ENCODE measurements at places on chromosomes 12 and 14.

DNA sequence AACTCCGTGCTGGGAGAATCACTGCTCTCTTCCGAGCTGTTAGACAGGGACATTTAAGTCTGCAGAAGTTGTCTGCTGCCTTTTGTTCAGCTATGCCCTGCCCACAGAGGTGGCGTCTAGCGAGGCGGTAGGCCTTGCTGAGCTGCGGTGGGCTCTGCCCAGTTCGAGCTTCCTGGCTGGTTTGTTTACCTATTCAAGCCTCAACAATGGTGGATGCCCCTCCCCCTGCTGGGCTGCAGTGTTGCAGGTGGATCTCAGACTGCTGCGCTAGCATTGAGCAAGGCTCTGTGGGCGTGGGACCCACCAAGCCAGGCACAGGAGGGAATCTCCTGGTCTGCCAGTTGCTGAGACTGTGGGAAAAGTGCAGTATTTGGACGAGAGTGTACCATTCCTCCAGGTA is 43.7 kb downstream of the GPR137C start:
- no peak for DNase-seq

DNA sequence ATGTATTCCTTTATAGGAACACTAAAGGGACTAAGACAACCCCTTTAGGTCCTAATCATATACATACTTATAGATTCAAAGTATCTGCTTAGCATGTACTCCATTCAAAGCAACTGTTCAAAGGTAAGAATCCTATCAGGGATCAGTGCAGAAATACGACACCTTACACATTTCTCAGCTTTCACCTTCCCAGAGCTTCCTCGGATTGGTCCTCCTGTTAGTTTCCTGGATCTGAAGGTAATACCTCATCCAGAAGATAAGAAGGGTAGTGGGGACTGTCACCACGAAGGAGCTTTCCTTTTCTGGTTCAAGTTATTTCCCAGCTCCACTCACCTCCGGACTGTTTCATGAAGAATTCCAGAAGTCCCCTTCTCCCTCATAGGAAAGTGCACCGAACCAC is 38.0 kb downstream of the RCOR1 start:
- DNase-seq = no peak

- DNase-seq = no peak
Measured at GRCh38 chr12:124607681-124608425, 40.4 kb upstream of the NCOR2 start.

- DNase-seq = peak; percentile 42
Measured at GRCh38 chr12:98319716-98320425, 195.5 kb upstream of the TMPO start.

- no peak for DNase-seq
Measured at GRCh38 chr12:107978641-107979040, 150.4 kb upstream of the WSCD2 start.

- DNase-seq = no peak
Measured at GRCh38 chr14:24137529-24138395, 1.8 kb downstream of the PSME1 start.

GRCh38 chr14:85660243-85660922 is 130.4 kb downstream of the FLRT2 start:
- no peak for DNase-seq

- DNase-seq = no peak
Measured at GRCh38 chr14:50951032-50951431, 6.7 kb upstream of the PYGL start.

GRCh38 chr14:81285245-81285644 is 64.5 kb upstream of the GTF2A1 start:
- no peak for DNase-seq

- DNase-seq = no peak
Measured at GRCh38 chr12:116882742-116883141, 1.5 kb upstream of the HRK start.

GRCh38 chr14:104554088-104554607 is 25.4 kb upstream of the C14orf180 start:
- DNase-seq = no peak

- no peak for DNase-seq
Measured at GRCh38 chr12:93059925-93060665, 131.0 kb upstream of the EEA1 start.

GRCh38 chr12:5650829-5651461 is 219.0 kb downstream of the NTF3 start:
- no peak for DNase-seq

DNA sequence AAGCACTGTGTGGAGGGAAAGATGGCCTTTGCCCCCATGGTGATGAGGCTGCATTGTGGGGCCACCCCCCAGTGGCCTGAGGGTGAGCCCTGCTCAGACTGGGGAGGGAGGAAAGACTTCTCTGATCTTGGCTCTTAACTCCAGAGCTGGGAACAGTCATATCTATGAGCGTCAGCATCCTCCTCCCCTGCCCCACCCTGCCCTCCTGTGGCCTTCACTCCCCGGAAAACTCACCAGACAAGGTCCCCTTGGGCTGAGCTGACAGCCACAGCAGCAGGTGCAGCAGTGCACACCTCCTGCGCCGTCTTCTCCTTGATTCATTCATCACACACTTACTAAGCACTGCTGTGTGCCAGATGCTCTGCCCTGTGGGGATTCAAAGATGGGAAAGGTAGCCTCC is 98.8 kb downstream of the B4GALNT3 start:
- DNase-seq = no peak

DNA sequence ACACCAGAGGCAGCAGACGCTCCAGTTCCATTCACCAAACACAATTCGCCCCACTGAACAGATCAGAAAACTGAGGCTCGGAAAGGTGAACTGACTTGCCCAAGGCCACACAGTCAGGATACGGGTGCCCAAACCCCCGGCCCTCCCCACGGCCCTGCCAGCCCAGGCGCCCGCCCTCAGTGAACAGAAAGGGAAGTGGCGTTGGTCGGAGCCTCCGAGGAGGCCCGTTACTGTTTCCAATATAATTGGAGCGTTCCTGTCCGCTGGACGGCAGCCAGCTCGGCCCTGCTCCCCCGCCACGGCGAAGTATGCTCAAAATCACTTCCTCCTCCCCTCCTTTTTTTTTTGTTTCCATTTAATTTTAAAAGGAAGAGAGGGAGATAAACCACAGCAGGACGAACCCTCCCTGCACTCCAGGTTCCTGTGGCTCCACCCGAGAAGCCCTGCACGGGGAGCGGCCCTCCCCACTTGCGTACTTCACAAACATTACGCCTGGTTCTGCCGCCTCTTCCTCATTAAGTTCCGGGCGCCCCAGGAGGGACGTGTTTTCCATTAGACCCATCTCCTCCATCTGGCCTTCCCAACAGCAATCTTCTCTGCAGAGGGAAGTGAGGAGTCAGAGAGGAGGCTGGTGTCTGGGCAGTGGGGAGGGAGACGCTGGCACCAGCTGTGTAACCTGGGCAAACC is 61.1 kb downstream of the NCOR2 start:
- peak; percentile 58 for DNase-seq

GRCh38 chr12:81962126-81962856 is 203.1 kb upstream of the PPFIA2 start:
- DNase-seq = no peak

DNA sequence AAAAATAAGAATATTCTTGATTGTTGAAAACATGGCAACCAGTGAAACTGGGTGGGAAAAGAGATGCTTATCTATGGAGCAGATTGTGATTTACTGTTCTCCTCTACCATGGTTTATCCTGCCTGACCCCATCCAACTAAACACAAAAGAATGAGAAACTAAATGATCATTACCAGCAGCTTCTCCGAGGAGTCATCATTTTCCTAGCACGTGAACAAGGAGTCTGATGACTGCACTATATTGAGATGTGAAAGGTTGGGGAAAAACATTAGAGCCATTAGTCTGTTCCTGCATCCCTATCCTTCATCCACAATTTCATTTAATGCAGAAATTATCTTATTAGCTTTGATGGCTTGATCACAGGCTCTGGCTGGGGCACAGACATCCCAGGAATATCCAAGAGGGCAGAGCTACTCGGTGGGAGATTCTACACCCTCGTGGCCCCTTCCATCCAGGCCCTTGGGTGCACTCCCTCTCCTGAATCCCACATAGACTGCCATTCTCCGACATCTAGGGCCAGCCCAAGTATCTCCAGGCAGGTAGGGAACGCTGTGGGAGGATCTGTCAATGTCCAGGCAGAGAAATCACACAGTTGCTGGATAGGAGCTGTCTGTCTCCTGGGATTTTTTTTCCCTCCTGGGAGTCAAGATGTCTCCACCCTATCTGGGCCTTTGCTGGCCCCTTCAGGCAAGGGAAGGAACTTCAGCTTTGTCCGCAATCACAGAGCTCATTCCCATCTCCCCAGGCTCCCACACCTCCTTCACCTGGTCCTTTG is 43.3 kb upstream of the DHRS4 start:
- peak; percentile 36 for DNase-seq

- no peak for DNase-seq
Measured at GRCh38 chr12:30896461-30896860, 30.1 kb upstream of the TSPAN11 start.

- no peak for DNase-seq
Measured at GRCh38 chr14:100131181-100131580, 28.3 kb downstream of the DEGS2 start.

DNA sequence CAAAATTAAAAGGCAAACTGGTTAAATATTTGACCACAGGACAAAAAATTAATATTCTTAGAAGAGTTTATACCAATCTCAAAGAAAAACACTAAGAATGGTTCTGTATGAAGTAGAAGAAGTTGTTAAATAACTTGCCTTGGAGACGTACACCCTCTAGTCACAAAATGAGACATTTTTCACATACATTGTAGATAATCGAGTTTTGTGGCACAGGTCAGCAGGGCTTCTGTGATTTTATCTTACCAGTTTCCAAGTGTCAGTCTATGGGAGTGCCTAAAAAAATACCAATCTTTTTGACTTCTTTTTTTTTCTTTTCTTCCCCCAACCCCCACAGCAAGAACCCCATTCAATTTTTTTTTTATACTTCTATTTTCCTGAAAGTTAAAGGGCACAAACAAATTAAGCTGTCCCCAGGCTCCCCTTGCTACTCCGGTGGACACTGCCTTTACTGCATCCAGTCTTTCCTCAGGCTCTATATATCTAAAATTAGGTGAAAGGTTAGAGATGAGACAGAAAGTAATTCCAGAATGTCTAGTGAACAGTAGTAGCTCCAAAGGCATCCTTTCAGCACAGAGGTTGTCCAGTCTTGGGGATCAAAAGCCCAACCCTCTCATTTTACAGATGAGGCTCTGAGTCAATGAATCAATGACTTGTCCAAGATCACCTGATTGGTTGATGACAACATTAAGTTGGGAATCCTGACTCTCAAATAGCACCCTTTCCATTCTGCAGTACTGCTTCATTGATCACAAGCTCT is 6.2 kb downstream of the LIMA1 start:
- DNase-seq = no peak

DNA sequence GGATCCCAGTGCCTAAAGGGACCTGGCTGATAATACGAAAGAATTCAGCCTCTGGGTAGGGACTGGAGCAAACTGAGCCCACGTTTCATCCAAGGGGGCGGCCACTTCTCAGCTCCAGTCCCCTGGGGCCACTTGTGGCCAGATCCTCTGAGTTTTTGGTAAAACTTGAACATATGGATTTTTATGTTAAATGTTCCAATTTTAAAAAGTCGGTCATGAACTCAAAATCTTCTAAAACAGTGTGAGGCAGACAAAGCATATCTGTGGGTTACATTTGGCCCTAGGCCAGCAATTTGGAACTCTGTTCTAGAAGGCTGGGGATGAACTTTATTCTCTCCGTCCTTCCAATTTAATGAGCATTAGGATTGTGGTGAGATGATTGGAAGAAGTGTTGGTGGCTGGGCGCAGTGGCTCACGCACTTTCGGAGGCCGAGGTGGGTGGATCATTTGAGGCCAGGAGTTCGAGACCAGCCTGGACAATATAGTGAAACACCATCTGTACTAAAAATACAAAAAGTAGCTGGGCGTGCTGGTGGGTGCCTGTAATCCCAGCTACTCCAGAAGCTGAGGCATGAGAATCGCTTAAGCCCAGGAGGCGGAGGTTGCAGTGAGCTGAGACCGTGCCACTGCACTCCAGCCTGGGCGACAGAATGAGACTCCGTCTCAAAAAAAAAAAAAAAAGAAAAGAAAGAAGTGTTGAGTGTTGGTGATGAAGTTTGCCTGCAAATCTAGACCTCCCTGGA is 3.0 kb upstream of the PPP1CC start:
- DNase-seq = no peak

GRCh38 chr14:20197459-20197858 is 6.8 kb downstream of the OR11G2 start:
- DNase-seq = no peak

GRCh38 chr14:42428996-42429395 is 822.3 kb downstream of the LRFN5 start:
- DNase-seq = no peak

GRCh38 chr12:59737725-59738463 is 142.1 kb downstream of the SLC16A7 start:
- no peak for DNase-seq

DNA sequence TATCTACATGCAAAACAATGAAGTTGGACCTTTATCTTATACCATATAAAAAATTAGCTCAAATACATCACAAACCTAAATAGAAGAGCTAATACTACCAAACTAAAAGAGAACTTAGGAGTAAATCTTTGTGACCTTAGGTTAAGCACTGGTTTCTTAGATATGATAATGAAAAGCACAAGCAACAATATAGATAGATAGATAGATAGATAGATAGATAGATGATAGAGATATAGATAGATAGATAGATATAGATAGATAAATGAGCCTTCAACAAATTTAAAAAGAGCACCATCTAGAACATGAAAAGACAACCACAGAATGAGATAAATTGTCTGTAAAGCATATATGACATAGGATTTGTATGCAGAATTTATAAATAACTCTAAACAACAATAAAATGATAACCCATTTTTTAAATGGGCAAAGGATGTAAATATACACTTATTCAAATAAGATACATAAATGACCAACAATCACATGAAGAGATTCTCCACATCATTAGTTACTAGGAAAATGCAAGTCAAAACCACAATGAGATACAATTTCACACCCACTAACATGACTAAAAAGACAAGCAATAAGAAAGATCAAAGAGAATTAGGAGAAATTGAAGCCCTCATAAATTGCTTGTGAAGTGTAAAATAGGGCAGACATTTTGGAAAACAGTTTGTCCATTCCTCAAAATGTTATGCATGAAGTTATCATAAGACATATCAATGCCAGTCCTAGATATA is 293.7 kb downstream of the BTG1 start:
- DNase-seq = no peak

DNA sequence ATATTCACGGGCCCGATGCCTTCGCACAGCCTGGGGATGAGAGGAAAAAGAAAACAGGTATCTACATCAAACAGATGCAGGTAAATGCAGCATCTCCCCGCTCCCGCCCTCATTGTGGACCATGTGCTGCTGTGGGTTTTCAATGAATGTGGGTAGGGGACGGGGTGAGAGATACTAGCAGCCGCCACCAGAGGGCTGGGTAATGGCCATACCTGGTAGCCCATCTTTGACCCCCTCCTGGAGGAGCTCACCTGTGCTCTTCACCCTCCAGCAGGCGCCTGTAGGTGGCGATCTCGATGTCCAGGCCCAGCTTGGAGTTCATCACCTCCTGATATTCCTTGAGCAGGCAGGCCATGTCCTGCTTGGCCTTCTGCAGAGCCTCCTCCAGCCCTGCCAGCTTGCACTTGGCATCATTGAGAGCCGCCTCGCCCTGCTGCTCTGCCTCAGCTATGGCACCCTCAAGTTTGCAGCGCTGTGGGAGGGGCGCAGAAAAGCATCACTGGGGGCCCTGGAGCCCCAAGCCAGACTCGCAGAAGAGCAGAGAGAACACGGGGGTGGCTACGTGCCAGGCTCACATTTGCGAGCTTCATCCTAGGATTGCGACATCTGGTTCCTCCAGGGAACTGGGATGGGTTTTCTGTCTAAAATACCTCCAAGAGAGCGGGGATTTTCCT is 10.2 kb downstream of the KRT82 start:
- no peak for DNase-seq

Measured in H4 (cell line).